NCI-H2081 (cell line): ENCODE measurements at places on chromosomes 3 and 15.

DNA sequence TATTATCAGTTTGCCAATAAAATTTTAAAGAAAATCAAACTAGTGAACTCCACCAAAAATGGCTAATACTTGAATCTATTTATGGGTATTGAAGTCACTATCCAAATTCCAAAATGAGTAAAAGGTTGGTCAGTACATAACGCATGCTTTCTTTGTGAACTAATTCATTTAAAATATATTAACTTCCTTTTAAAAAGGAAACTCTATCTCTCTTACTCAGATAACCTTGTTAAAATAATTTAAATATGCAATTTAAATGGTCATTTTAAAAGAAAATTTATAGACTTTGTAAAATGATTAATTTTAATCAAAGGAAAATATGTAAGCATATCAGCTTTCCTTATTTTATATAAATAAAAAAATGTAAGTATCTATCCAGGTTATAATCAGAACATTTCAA lies 419.4 kb upstream of the ZNF385D start:
- no peak for DNase-seq

DNA sequence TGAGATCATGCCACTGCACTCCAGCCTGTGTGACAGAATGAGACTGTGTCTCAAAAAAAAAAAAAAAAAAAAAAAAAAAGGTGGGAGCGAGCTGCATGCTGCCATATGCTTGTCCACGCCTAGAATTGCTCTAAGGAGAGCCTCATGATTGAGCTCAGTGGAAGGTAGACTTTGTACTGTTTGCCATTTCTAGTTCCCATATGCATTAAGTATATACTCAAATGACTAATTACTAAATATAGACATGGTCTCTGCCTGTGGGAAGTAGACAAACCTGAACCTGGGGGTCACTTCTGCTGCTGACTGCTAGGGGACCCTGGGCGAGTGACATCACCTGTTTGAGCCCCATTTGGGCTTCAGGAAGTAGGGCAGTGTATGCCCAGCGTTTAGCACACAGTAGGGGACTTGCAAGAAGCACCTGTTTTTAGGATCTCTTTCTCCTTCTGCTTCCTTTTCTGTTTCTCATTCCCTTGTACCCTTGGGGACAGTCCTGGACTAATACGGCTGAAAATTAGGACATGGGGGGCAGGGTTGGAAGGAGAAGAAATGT lies 27.2 kb downstream of the PRKCD start:
- DNase-seq = no peak

- no peak for DNase-seq
Observed at GRCh38 chr3:40663280-40663679, 138.5 kb downstream of the ZNF621 start.

DNA sequence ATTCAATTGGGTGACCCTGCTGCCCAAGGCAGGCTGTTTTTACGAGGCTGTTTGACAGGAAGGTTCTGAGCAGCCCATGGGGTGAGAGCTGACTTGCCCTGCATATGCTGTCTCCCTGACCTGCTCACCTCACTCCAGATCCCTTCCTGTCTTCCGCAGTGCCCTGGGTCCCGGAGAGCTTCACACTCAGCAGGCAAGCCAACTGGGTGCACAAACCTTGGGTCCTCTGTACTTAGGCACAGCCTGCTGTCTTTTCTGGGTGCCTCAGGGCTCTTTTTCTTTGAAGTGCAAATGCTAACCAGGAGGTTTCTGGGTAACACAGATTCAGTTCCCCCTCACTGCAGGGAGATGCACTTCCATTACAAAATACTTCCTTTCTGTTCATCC lies 32.8 kb downstream of the ZXDC start:
- DNase-seq = no peak

GRCh38 chr15:98232761-98233160 lies 272.3 kb downstream of the ARRDC4 start:
- no peak for DNase-seq

DNA sequence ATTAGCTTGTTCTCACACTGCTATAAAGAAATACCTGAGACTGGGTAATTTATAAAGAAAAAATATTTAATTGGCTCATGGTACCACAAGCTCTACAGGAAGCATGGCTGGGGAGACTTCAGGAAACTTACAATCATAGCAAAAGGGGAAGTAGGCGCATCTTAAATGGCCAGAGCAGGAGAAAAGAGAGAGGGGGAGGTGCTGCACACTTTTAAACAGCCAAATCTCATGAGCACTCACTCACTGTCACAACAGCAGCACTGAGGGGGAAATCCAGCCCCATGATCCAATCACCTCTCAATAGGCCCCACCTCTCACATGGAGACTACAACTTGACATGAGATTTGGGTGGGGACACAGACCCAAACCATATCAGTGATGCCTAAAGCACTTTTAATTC lies 82.5 kb downstream of the DCLK3 start:
- no peak for DNase-seq

DNA sequence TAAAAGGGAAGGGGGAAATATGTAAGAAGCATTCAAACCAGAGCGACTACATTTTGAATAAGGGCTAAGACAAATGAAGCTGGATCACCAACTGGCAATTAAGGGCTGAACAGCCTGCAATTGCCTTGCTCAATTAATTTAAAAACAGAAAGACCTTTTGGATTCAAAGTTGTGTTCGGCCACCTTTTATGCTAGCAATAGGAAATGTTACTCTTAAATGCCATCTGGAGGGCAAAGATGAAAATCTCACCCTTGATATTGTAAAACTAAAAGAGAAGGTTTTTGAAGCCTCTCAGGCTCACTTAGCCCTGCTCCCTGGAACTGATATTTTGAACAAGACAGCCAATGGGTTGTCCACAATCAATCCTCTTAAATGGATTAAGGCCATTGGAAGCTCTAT lies 44.2 kb downstream of the ACAD9 start:
- DNase-seq = no peak

DNA sequence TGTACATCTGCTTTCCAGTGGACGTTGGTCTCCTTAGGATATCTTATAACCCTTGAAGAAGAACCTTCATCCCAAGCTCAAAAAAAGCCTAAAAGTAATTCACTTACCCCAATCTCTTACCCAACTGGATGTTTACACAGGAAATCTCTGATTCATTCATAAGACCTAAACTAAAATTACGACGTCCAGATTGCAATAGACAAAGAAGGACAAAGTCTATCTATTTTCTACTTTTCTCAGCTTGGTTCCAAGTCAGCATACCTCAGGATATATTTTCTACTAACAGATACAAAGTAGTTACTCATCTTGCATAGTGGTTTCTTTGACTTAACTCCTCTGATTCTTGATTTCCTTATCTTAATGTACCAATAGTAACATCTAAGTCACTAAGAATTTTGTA lies 669.9 kb downstream of the OTOL1 start:
- no peak for DNase-seq

DNA sequence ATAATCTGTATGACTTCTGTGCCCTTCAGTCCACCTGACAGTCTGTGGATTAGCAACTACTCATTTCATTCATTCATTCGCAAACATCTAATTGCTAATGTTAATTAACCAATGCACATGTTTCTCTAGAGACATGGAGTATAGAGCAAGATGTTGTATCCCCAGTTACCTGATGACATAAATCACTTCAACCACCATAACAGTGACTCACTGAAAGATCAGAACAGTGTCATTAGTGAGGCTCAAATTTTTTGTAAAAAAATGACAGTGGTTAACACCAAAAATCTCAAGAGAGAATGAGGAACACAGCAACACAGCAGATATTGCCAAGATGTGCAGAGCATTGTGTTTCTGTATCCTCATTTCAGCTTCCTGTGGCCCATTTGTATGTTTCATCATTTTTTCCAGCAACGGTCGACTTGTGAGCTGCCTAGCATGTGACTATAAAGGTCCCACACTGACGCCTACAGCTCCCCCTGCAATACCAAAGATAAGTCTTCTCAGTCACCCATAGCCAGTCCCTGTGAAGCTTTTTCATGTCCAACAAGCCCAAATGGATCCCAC lies 3.7 kb upstream of the PLD1 start:
- no peak for DNase-seq

- DNase-seq = no peak
Observed at GRCh38 chr3:71428841-71429596, 154.5 kb downstream of the FOXP1 start.
